ENCODE measurements at places on chromosomes 2 and 18.

DNA sequence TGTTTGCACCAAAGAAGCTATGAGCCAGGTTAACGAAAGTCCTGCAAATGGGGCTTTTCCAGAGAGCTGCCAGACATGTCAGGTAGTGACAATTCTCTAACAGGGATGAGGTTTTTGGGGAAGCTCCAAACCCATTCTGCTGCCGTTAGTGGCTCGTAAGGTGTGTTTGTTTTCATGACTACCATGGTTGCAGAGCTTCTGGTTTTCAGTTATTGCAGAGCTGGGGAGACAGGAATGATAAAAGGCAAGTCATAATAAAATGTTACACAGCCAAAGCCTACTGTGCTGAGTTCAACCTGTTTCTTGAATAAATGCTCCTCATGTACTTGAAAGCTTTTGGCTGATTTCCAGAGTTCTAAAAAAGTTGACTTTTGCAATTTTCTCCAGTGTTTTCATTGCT lies 209.2 kb upstream of the STK17B start:
- no peak for DNase-seq

DNA sequence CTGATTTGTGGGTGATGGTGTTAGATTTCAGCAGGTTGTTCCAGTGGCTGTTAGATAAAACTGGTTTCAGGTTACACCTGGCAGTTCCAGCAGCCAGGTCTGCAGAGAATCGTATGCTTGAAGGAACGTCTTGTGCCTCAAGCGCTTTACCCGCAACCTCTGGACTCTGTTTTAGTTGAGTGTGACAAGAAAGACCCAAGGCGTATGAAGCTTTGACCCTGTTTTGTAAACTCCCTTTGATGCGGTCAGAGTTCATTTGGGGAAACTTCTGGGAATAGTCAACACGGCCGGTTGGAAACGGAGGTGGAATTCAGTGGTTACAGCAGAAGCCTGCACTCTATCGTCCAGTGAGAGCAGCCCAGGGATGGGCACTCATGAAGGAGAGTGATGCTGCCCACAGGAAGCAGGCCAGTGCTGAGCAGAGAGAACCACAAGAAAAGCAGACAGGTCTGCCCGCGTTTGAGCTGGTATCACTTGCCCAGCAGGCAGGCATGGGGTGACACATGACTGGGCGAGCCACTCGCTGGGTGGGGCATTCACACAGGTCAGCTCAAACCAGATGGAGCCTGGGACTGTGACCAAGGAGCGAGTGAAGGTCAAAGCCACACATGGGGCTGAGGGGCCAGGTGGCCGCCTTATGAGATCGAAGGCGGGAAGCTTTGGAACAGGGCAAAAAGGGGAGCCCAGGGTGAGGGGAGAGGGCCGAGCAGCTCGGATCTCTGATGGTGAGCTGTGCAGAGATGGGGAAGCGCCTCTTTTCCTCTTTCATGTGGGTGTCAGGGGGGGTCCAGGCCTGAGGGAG lies 99.6 kb upstream of the MBOAT2 start:
- no peak for DNase-seq

GRCh38 chr2:231169488-231169887 lies 28.9 kb upstream of the ARMC9 start:
- DNase-seq: peak; percentile 27

DNA sequence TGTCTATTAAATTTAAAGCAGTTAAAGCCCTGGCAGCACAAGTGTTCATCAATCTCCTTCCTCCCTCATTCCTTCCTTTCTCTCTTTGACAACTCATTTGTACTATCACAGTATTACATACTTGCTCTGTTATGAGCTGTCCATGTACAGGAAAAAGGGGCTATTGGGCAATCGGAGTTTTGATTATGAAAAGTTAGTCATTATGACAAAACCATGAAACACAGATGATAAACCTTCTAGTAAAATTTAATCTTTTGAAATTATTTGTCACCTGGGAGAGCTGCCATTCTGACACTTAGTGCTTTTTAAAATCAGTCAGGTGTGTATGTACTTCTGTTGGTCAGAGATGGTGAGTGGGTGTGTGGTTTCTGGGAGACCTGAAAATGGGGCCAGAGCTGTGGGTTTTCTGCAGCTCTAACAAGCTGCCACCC lies 39.4 kb downstream of the MAP4K4 start:
- DNase-seq: no peak

DNA sequence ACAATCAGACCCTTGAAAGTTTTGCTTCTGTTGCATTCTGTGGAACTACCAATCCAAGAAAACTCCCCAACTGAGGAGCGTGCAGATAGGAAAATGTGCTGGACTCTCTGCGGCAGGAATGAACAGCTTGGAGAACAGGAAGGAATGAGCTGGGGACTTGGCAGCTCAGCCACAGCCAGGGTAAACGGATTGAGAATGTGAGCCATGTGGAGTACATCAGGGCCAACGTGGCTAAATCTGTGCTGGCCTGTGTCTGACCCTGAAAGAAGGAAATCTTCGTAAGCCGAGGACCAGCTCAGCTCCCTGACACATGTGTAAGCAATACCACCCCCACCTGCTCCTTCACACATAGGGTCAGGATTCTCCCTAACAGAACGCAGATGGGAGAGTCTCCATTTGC lies 1023.7 kb downstream of the BCL11A start:
- DNase-seq: no peak

GRCh38 chr2:31811482-31811881 lies 199.3 kb downstream of the MEMO1 start:
- DNase-seq: no peak

- no peak for DNase-seq
These were observed 63.6 kb upstream of the SIX2 start for GRCh38 chr2:45072862-45073237.

- DNase-seq: peak; percentile 98
These were observed 37.7 kb upstream of the MEX3C start for GRCh38 chr18:51235009-51235789.

GRCh38 chr2:48454504-48454903 lies 75.5 kb upstream of the STON1 start:
- DNase-seq: peak; percentile 21

DNA sequence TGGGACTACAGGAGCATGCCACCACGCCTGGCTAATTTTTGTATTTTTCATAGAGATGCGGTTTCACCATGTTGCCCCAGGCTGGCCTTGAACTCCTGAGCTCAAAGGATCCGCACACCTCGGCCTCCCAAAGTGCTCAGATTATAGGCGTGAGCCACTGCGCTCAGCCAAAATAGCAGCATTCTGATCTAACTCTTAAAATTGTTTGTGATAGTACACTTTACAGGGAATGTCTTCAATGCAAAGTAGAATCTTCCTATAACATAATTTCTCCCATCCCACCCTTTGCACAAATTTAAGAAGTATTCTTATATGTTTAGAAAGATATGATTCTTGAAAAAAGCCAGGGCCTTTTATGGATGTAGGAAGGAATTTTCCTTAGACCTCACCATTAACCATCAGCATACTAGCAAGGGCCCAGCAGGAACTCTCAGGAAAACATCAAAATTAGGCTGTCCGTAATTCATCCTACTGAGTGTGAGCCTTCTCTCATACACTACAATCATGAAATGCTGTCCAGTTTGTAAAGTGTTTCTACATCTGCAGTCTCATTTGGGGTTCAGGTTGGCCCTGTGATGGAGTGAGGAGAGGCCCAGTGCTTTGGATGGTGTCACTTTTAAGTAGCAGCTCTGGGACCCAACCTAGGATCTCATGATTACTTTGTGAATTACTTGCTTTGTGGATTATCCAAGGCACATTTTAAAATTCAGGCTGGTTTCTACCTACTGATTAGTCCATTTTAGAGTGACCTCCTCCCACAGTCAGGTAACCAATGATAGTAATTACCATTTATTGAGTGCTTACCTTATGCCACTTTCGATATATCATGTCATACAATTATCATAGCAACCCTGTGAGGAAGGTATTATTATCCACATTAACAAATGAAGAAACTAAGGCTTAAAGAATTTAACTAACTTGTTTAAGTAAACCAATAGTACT lies 37.5 kb upstream of the DLX1 start:
- DNase-seq: no peak

- DNase-seq: no peak
These were observed 13.1 kb upstream of the MLPH start for GRCh38 chr2:237473878-237474441.

- no peak for DNase-seq
These were observed 20.0 kb downstream of the SP140L start for GRCh38 chr2:230346921-230347533.

GRCh38 chr18:51037230-51037629 lies 7.2 kb downstream of the SMAD4 start:
- DNase-seq: no peak

DNA sequence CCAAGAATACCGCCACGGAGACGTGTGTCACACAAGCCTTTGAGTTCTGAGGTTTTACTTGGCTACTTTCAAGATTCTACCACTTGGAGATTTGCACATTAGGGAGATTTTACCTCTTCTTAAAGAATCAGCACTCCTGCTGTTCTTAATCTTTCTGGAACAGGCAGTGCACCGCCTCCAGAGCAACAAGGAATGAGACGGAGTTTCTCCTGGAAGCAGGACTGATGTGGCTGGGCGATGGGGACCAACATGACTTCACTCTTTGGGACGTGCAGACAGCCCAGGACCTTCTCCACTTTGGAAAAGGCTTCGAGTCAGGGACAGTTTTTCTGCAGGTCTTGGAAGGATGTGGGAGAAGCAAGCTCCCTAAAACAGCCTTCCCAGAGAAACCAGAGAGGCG lies 255.2 kb downstream of the HDAC4 start:
- DNase-seq: no peak

DNA sequence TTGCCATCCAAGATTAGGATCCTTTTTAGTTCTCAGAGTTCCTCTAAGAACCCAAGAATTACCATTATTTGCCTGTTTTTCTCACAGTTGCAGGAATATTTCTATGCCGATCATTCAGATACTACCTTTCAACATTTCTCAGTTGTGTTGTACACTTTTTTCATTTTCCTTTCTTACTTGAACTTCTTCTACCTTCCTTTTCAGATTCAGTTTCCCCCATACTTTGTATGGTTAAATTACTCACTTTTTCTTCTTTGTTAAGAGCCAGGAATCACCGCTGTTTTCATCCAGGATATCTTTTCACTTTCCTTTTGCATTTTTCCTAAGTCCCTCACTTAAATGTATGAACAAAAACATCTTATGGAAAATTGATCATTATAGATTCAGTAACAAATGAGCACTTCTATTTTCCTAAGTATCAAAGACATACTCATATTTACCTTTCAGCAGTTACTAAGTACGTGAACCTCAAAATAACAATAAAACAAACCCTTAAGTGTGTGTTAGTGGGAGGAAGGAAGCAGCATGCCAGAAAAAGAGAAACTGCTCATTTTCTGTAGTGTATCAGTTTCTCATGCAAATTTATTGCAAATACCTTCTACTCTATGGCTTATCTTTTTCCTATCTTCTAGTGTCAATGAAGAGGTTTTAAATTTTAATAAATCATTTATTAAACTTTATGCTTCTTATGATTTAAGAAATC lies 64.3 kb upstream of the STAT1 start:
- no peak for DNase-seq

DNA sequence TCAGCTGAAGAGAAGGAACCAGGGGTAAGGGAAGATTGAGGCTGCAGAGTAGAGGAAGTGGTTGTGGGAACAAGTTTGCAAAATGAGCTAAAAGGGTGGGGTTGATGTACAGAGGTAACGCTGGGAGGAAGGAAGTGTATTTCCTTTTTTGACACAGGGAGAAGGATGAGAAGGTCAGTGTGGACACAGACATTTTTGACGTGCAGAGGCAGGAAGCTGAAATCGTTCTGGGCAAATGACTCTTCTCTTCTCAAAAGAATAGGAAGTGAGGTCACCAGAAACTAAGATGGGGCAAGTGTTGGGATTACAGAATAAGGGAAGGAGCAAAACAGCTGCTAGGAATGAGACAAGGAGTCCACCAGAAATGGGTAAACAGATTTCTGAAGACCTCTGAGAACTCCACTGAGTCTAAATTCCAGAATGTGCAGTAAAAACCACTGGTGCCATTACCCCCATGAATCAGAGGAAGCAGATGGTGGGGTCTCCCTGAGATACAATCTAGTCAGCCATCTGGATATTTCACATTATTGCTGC lies 20.0 kb upstream of the RNF149 start:
- DNase-seq: peak; percentile 32

DNA sequence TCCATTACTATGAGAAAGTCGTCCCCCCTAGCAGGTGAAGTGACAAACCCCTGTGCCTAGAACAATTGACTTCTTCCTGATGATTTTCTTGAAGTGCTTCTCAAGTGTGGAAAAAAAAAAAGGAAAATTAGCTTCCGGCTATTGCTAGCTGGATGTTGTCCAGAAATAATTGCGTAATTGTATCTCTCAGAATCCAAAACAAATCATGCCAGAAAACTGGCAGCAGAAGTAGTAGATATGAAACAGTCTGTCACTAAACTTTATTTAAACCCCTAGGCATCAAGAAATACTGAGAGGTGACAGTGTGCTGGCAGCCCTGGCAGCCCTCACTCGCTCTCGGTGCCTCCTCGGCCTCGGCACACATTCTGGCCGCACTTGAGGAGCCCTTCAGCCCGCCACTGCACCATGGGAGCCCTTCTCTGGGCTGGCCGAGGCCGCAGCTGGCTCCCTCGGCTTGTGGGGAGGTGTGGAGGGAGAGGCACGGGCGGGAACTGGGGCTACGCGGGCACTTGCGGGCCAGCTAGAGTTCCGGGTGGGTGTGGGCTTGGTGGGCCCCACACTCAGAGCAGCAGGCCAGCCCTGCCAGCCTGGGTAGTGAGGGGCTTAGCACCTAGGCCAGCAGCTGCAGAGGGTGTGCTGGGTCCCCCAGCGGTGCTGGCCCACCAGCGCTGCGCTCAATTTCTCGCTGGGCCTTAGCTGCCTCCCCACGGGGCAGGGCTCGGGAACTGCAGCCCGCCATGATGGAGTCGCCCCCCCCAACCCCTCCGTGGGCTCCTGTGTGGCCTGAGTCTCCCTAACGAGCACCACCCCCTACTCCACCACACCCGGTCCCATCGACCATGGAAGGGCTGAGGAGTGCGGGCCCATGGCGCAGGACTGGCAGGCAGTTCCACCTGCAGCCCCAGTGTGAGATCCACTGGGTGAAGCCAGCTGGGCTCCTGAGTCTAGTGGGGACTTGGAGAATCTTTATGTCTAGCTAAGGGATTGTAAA lies 80.5 kb upstream of the ABCA12 start:
- peak; percentile 68 for DNase-seq

DNA sequence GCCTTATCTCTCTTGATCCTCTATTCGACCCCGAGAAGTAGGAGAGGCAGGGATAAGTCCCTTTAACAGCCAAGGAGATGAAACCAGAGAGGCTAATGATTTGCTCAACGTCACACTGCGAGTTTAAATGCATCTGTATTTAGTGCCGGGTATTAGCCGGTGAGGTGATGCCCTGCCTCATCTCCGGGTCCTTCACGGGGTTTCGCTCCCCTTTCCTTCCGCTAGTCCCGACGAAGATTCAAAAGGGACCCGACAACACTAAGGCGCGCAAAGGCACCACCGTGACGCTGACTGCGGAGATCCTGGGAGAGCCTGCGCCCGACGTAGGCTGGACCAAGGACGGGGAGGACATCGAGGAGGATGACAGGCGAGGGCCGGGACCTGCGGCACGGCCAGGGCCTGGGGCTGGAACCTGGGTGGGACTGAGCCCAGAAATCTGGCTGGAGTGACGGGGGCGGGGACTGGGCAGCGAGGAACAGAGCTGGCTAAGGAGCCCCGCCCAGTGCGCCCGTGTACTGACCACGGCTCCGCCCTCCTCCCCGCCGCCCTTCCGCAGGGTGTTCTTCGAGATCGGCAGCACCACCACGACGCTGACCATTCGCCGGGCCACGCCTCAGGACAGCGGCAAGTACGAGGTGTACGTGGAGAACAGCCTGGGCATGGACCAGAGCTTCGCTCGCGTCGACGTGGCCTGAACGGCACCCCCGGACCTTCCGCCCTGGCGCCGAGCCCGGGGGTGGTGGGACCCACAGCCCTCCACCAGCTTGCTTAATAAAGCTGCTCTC lies 1.0 kb upstream of the GMPPA start:
- DNase-seq: no peak

Measured in A673 (cell line).